ENCODE measurements at places on chromosomes 12 and 14.

DNA sequence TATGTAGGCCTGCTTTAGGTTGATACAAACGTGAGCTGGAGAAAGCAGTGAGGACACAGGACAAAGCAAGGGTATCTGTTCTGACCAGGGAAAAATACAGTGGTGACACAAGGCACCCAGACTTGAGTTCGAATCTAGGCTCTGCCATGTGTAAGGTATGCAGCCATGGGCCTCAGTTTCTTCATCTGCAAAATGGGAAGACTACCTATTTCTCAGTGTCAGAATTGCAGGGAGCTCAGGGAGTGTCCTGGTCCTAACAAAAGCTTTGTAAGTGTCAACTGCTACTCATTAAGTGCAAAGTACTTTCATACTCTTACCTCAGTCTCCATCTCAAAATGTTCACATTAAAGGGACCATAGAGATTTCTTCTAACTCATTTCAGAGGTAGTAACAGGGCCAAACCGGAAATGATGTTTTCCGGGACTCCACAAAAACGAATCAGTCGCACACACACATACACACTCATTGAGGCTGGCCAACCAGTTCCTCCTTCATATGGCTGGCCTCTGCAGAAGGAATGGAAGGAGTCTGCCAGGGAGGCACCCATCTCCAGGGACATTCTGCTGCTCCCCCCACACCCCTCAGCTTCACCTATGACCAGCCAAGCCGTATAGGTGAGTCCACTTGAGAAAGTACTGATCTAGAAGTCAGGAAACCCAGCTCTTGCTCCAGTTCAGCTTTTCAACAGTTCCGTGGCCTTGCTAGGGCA is 7.8 kb downstream of the CTDSP2 start:
- DNase-seq: no peak

GRCh38 chr12:79618848-79619404 is 71.8 kb downstream of the PAWR start:
- DNase-seq: no peak

GRCh38 chr12:52805739-52806138 is 8.2 kb downstream of the KRT4 start:
- no peak for DNase-seq

DNA sequence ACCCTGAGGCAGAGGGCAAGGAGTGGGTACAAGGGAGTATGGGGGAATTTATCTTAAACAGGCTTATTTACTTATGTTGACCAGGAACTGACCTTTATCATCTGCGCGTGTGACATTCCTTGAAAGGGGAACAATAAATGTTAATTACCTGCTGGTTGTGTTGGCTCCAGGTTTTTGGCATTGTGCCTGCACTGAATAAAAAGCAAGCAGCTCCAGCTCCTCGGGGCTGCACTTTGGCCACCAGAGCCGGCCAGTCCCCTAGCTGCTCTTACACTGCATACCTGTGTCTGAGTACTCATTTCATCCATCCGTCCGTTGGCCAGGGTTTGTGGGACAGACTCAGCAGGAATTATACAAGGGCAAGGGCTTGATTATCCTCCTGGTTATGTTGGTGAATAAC is 68.8 kb upstream of the GTF2A1 start:
- DNase-seq: no peak

DNA sequence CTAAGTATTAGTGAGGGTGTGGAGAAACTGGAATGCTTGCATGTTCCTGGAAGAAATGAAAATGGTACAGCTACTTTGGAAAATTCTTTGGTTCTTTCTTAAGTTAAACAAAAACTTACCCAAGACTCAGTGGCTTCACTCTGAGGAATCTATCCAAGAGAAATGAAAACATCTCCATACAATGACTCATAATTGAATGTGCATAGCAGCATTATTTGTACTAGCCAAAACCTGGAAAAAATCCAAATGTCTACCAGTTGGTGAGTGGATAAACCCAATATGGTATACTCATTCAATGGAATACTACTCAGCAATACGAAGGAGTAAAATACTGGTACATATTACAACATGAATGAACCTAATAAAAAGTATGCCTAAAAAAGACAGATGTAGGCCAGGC is 18.0 kb upstream of the CRACR2A start:
- DNase-seq: no peak

GRCh38 chr12:96375841-96376604 is 24.2 kb downstream of the CDK17 start:
- DNase-seq: no peak

- DNase-seq: no peak
These were observed 82.1 kb upstream of the TRAF3 start for GRCh38 chr14:102695167-102695555.

- no peak for DNase-seq
These were observed 16.7 kb downstream of the FNTB start for GRCh38 chr14:65003394-65003793.

GRCh38 chr12:64701283-64701682 is 57.9 kb downstream of the GNS start:
- DNase-seq: no peak

GRCh38 chr12:124031058-124031457 is 58.0 kb downstream of the ZNF664 start:
- no peak for DNase-seq

GRCh38 chr12:27052176-27052575 is 29.8 kb downstream of the MED21 start:
- no peak for DNase-seq

- DNase-seq: no peak
These were observed 306.8 kb upstream of the G2E3 start for GRCh38 chr14:30252151-30252550.

- DNase-seq: no peak
These were observed 1435.7 kb downstream of the LRFN5 start for GRCh38 chr14:43042408-43042807.

GRCh38 chr14:29576927-29577326 is 350.7 kb downstream of the PRKD1 start:
- no peak for DNase-seq

DNA sequence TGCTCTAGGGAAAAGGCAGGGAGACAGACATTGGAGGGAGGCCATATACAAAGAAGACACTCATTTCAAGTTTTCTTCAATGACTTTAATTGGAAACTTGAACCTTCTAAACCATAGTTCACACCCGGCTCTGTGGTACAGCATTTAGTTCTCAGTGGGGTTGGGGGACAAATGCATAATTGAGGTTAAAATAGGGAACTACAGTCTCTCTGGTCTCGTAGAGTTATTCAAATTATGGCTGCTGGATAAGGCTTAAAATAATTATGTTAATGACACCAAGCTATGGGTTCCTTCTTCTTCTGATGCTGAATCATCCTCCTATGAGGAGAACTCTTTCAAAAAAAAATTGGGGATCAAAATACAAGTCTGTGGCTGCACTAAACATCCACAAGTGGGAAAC is 3.8 kb upstream of the RPAP3 start:
- DNase-seq: no peak

All from DMS153 (cell line).